ENCODE measurements at places on chromosomes 5 and 9.

DNA sequence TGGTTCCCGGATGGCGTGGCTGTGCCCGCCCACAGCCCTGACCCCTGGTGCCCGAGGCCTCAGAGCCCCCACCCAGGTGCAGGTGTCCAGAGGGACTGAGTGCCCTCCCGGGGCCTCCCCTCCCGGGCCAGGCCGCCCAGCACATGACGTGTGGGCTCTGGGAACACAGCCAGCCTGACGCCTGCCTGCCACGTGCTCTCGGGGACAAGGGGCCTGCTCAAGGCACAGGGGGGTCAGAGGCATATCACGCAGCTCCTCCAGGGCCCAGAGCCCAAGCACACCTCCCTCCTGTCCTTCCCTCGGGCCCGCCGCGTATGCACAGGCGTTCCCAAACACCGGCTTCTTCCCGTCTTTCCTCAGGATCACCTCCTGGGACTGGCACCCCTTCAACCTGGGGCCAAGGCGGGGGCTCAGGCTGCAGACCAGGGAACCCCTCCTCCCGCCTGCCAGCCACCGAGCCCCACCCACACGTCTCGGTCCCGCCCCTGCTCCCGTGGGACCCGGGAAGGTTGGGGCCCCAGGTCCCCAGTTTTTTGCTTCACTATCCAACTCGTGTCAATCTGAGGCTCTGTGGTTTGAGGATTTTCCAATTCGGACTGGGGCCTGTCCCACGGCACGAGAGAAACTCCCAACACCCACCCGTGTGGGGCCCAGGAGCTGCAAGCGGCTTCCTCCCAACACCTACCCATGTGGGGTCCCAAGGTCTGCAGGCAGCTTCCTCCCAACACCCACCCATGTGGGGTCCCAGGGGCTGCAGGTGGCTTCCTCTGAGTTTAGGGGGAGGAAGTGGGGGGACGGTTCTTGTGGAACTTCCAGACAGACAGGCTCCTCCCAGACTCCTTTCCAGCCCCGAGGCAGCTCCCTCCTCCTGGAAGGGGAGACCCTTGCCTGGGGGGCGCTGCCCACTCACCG, 1.5 kb downstream of the LCN10 start:
- DNase-seq = no peak

DNA sequence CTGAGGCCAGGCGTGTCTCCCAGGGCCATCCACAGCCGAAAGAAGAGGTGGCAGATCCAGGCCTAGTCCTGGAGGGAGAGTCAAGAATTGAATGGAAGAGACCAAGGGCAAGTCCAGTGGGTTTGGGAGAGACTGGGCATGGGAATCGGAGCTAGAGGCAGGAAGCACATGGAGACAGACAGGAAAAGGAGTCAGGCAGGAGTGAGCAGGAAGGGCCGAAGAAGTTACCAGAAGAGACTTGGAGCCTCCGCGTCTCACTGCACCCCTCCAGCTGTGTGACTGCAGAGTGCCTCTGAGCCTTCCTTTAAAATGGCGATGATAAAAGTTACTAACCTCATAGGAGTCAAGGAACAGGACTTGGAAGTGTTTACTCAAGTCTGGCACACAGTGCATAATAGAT, 64.4 kb upstream of the ANGPTL2 start:
- no peak for DNase-seq

GRCh38 chr9:134333234-134333873, 7.1 kb downstream of the RXRA start:
- DNase-seq = no peak

GRCh38 chr5:135457424-135458071, 5.4 kb upstream of the TIFAB start:
- peak; percentile 20 for DNase-seq

DNA sequence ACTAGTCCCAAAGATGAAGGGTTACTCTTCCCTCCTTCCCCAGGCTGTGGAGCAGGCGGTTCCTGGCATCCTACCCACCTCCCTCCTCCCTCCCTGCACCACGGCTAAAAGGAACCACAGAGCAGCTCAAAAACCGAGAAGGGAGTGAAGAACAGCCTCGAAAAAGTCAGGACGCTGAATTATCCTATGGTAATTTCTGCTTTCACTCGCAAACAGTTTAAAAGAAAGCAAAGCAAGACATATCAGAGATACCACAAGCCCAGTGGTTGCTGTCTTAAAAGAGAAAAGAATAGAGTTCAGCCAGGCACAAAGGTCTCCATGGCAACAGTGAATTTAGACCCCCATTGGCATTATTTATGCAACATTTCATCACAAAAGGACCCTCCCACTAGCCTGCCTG, 315.4 kb downstream of the CTNND2 start:
- no peak for DNase-seq

DNA sequence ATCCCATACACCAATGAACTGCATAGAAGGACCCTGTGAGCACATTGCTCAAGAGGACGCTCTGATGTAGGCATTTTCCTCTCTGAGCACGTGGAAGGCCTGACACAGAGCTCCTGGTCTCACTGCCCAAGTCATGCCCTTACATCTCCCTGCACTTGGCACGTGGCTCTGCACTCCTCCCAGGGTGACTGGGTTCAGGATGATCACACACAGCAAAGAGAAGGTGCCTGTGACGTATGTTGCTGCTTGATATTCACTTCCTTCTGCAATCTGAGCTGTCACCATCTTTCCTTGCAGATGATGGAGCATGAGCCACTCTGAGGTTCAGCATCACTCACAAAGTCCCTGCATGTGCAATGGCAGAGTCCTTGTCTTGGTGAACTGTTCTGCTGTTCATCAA, 125.2 kb downstream of the FSTL4 start:
- DNase-seq = no peak

GRCh38 chr5:157672976-157673375, 1.6 kb downstream of the C5orf52 start:
- no peak for DNase-seq

DNA sequence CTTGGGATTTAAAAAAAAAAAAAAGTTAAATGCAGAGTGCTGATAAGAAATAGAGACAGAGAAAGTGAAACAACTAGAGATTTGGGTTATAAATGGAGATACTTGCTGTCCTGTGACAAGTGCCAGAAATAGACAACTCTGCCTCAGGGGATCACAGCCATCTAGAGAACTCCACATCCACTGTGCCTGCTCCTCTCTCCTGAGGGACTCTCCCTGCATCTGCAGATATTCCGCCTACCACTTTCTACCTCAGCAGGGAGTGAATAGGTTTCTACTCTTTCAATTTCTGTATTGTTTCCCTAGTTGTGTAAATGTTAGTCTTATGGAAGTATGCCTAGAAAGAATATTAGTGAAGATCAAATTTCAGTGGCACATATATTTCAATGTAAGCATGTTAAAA, 307.2 kb downstream of the HTR1A start:
- DNase-seq = no peak

DNA sequence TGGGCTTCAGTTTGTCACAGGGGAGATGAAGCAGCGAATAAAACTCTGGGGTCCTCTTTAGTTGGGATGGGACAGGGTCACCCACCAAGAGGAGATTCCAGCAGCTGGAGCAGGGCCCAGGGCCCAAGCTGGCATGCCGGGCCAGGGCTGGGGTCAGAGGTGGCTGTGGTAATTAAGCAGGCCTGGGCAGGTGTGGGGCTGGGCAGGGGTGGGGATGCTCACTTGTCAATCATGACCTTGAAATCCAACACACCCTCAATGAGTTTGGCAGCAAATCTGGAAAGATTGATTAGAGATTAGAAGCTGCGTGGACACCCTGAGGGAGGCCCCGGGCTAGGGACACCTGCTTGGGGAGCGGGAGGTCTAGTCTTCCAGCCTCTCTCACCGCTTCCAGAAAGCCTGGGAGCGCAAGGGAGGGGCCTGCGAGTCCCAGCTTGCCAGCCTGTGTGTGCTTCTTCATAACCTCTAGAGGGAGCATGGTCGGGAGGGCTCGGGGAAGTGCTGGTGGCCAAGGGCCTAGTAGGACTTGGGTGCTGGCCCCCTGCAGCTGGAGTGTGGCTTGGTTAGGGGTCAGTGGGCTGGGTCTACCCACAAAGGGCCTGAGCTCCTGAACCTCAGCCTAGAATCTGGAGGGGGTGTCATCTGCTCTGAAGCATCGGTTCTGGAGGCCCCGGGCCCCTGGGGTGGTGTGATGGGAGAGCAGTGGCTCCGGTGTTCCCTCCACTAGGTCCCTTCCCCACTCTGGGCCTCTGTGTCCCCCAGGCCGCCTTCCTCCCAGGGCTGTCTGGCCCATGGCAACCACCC, 7.6 kb downstream of the CRAT start:
- no peak for DNase-seq

Measured in stimulated activated CD8-positive, alpha-beta memory T cell treated with anti-CD3 and anti-CD28 coated beads, Interleukin-2, amount 100 ng/mL, for 1 hour (primary cell).